Sigmoid colon (tissue), 7 donors: ENCODE measurements at places on chromosomes 2 and 18. TPM values are rescaled to one million over a fixed set of nuclear protein-coding genes. Genes with fewer than 3 reads are reported as not detected.

The RAX gene
- total RNA-seq, result not detected

The C2orf66 gene
- total RNA-seq, result not detected

The MGAT4A gene
- 9.5 TPM for total RNA-seq

The NGEF gene
- 0.28 TPM for total RNA-seq

The HOXD10 gene
- total RNA-seq, result 46.0 TPM

The SLC23A3 gene
- 0.14 TPM for total RNA-seq

The HMSD gene
- not detected for total RNA-seq

The CDH2 gene
- 8.2 TPM for total RNA-seq

The TRIB2 gene
- 34.2 TPM for total RNA-seq

The KLHL14 gene
- 0.27 TPM for total RNA-seq

The UGT1A4 gene
- not detected for total RNA-seq

The ALKAL2 gene
- total RNA-seq, result 2.7 TPM

The KRTCAP3 gene
- 0.54 TPM for total RNA-seq

The NEU2 gene
- not detected for total RNA-seq

The FAM110C gene
- total RNA-seq, result 0.41 TPM

The DUSP2 gene
- total RNA-seq, result 2.5 TPM

The PSMD14 gene
- 36.8 TPM for total RNA-seq

The PLCD4 gene
- 42.4 TPM for total RNA-seq

The IAH1 gene
- total RNA-seq, result 62.3 TPM

The PDK1 gene
- total RNA-seq, result 15.0 TPM

The DAPL1 gene
- total RNA-seq, result 4.1 TPM

The NEU4 gene
- total RNA-seq, result 0.49 TPM

The CIB4 gene
- not detected for total RNA-seq

The RAD51AP2 gene
- total RNA-seq, result not detected

The ALPG gene
- total RNA-seq, result not detected

The SALL3 gene
- total RNA-seq, result not detected

The SOX11 gene
- total RNA-seq, result 2.6 TPM

The TUBB8B gene
- total RNA-seq, result not detected

The CAMKMT gene
- total RNA-seq, result 11.6 TPM

The SULT1C4 gene
- 6.1 TPM for total RNA-seq

The GPR35 gene
- total RNA-seq, result 1.3 TPM

The ZSWIM2 gene
- total RNA-seq, result not detected

The CCDC74B gene
- total RNA-seq, result 4.3 TPM

The ZNF892 gene
- total RNA-seq, result 7.9 TPM

The TBR1 gene
- not detected for total RNA-seq

The TSN gene
- 24.8 TPM for total RNA-seq

The NPHP1 gene
- total RNA-seq, result 6.1 TPM

The CYTIP gene
- 3.5 TPM for total RNA-seq

The CRYBA2 gene
- not detected for total RNA-seq
